ENCODE measurements at places on chromosomes 5 and 9.

- DNase-seq = no peak
These were observed 18.1 kb downstream of the PRKACG start for GRCh38 chr9:68995776-68996175.

GRCh38 chr5:173781816-173782670 lies 106.1 kb upstream of the CPEB4 start:
- no peak for DNase-seq

DNA sequence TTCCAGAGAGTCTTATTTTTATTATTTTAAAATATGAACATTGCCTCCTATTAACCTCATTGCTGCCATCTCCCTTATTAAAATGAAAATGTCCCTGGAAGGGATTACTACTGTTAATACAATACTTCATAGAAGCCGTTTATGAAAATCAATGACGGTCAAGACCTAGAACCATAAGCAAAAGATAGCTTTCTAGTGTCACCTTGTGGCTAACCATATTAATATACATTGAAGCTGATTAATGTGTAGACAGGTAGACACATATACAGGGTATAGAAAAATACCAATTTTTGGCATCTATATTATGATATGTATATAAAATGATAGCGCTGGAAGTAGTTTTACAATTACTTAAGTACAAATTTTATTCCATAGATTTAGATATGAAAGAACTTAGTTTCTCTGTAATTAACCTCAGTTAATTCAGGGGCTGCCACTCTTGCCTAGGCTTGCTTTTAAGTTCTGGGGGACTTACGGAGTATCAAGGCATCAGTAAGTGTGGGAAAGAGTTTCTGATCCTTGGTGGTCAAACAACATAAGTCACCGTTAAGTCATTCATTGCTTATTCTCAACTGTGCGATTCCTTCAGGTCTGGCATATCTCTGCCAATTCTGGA lies 2.5 kb upstream of the YTHDC2 start:
- no peak for DNase-seq

DNA sequence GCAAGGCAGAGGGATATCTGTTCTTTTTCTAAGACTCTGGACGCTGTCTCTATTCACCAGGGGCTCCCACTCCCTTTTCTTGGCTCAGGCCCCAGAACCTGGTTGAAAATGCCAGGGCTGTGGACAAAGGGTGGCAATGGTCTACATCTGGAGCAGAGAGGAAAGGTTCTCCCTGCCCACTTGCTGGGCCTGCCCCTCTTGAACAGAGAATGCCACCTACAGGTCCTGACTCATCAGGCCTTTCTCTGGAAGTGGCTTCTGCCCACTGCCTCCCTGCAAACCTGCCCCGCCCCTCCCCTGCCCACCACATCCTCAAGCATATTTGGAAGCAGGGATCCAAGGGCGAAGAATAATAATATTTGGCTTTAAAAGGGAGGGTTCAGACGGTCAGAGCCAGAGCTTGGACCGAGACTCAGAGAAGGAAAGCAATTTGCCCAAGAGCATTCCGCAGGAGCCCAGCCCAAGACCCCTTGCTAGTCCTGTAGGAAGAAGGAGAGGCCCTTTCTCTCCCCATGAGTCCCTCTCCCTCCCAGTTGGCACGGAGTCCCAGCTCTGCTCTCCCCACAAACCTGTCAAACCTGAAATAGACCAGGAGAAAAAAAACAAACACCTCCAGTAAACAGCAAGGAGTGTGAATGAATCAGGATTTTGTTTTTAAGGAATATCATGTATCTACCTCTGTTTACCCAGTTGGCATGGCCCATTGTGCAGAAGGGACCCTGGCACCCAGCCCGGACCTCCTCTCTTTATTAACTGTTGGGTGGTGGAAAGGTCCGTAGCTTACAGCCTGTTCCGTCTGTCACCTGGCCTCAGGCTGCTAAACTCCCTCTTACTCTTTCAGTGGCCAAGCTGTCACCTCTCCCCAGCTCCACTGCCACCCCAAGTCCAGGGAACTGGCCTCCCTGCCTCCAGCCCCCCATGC lies 37.7 kb upstream of the STXBP1 start:
- no peak for DNase-seq

DNA sequence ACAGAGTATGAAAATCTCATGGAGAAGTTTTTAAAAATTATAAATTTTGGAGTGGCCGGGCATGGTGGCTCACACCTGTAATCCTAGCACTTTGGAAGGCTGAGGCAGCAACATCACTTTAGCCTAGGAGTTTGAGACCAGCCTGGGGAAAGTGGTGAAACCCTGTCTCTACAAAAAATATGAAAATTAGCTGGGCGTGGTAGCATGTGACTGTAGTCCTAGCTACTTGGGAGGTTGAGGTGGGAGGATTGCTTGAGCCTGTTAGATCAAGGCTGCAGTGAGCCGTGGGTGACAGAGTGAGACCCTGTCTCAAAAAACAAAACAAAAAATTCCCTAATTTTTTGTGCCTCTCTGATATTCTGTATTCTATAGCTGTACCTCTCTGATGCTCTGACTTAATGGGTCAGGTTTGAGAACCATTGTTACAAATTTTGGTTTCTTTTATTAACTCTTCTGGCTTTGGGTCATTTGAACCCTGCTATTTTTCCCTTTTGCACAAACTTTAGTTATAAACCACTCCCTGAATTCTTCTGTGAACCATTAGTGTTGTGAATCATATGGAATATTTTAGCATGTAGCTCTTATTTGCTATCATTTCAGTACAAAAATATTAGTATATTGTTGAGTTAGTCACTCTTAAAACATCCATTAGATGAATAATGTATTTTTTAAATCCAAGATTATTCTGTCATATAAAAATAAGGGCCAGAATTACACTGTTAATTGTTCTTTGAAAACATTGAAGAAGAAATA lies 51.0 kb downstream of the FER start:
- no peak for DNase-seq

GRCh38 chr5:11222169-11222568 lies 461.1 kb upstream of the DAP start:
- DNase-seq = no peak

- peak; percentile 45 for DNase-seq
These were observed 199.0 kb upstream of the TARS1 start for GRCh38 chr5:33241802-33242201.

GRCh38 chr9:2242831-2243330 lies 227.7 kb downstream of the SMARCA2 start:
- DNase-seq = no peak

- DNase-seq = no peak
These were observed 385.5 kb upstream of the COX7C start for GRCh38 chr5:86232246-86232645.

- no peak for DNase-seq
These were observed 19.7 kb upstream of the CCNH start for GRCh38 chr5:87432460-87432859.

- DNase-seq = no peak
These were observed 247.1 kb upstream of the CCNG1 start for GRCh38 chr5:163190283-163190682.

DNA sequence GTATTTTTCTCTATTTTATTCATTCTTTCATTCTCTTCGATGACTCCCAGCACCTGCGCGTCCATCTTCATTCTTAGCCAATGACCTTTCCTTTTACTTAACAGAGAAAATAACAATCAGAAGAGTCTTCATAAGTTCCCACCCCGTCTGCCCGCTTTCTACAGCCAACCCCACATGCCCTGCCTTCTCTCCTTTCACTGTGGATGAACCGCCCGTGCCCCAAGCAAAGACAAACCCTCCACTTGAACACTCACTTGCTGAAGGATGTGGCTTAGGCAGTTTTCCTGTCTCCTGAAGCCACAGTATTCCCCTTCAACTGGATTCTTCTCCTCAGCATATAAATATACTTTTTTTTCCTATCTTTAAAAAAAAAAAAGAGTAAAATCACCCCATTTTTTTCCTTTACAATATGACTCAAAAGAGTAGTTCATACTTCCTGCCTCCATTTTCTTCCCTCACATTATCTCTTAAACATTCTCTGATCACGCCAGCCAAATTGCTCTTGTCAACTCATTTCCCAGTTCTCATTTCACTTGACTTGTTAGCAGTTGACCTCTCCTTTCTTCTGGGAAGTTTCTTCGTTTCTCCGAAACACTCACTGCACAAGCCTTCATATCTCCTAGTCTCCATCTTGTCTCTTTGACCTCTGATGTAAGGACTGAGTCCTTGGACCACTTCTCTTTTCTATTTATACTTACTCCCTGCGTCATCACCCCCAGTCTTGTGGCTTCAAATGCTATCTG lies 11.1 kb downstream of the NIPSNAP3B start:
- DNase-seq = no peak

GRCh38 chr5:176540956-176541337 lies 3.7 kb upstream of the RNF44 start:
- no peak for DNase-seq

- DNase-seq = peak; percentile 42
These were observed 35.6 kb downstream of the TNFSF8 start for GRCh38 chr9:114894609-114895433.

- no peak for DNase-seq
These were observed 118.3 kb downstream of the NR6A1 start for GRCh38 chr9:124652615-124653393.

DNA sequence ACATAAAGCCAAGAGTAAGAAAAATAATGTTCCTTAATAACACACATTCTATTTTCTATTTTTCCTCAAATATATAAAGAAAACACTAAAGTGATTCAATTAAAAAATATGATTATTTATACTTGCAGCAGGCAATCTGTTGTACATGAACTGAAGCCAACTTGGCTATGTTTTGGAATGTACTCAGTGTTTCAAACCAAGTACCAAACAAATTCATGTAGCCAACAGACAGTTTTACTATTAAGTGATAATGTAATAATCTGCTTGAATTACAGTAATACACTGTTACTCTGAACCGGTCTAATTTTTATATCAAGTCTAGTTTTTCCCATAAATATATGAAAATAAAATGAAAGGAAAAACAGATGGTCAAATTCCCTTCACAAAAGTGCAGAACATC lies 58.0 kb downstream of the CEP120 start:
- DNase-seq = no peak

- DNase-seq = no peak
These were observed 91.4 kb downstream of the SEMA5A start for GRCh38 chr5:9454491-9454890.

- DNase-seq = no peak
These were observed 40.2 kb downstream of the OSTF1 start for GRCh38 chr9:75128535-75128934.

DNA sequence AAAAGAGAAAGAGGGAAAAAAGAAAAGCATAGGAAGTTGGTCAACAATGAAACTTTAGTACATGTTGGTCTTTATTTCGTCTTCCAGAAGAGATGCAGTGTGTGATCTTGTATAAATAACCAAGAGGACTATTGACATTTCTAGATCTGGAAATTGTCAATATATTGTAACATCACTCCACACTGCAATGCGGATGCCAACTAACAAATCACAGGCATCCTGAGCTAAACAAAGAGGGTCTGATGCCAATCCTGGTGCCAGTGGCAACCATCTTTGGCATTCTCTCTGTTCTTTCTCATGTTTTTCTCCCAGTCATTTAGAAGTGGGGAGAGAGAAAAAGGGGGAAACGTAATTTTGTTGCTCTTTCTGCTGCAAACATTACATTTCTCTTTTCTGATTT lies 9.7 kb downstream of the NFIB start:
- DNase-seq = no peak

DNA sequence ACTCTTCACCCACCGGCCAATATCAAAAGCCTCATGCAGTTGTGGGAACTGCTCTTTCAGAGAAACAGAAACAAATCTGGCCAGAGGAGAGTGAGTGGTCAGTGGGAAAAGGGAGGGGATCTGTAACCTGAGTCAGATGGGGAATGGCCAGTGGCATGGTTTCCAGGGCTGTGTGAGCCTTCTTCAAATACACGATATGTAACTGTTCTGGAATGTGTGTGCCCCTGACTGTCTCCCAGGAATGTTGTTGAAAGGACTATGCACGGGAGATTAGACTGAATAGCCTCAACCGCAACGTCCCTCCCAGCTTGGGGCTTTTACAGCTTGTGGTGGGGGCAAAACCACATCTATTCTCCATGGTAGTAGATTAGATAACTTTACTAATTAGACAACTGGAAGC lies 60.8 kb downstream of the SH3TC2 start:
- no peak for DNase-seq

DNA sequence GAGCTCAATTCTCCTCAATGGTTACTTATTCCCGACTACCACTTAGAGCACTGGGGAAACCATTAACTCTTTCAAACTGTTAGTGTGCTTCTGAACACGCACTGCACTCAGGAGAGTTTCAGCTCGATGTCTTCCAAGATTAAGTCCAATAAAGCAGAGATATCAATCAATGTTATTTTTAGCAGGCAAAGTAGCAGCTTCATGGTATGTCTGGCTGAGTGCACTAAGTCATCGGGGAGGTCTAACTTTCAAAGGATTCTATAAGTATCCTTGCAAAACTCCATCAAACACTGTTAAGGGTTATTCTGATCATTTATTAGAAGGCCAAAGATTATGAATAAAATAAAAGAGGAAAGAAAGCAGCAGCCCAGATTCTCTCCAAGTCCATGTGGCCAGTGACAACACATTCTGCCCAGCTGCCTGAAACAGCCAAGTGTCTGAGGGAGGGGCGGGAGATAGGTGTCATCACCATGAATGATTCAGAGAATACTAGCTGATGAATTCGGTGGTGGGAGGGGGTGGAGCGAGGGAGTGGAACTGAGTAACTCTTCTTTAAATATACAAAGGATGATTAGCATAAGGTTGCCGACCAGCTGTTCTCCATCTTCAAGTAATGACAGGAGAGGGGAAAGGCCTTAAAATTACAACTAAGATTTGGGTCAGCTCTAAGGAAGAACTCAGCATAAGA lies 21.3 kb downstream of the NREP start:
- DNase-seq = no peak

- no peak for DNase-seq
These were observed 382.7 kb downstream of the ENC1 start for GRCh38 chr5:74257645-74258313.

- no peak for DNase-seq
These were observed 204.0 kb downstream of the GADD45G start for GRCh38 chr9:89808756-89809181.

- peak; percentile 11 for DNase-seq
These were observed 782 bp upstream of the SKP1 start for GRCh38 chr5:134177369-134178095.

GRCh38 chr9:125329978-125330377 lies 68.4 kb downstream of the GAPVD1 start:
- DNase-seq = no peak

DNA sequence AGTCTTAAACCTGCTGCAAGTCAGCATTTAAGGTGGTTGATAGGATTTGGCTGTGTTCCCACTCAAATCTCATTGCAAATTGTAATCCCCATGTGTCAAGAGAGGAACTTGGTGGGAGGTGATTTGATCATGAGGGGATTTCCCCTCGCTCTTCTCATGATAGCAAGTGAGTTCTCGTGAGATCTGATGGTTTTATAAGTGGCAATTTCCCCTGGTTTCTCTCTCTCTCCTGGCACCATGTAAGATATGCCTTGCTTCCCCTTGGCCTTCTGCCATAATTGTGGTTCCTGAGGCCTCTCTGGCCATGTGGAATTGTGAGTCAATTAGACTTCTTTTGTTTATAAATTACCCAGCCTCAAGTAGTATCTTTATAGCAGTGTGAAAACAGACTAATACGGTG lies 84.3 kb upstream of the SMC2 start:
- DNase-seq = no peak

Measured in endothelial cell (in vitro differentiated cells).